ENCODE measurements at places on chromosomes 3 and 15. TPM values are rescaled to one million over a fixed set of nuclear protein-coding genes. Genes with fewer than 3 reads are reported as not detected.

ZMAT3 gene
- total RNA-seq, result 12.2 TPM

PTPN9 gene
- total RNA-seq, result 11.0 TPM

HRH1 gene
- total RNA-seq, result 1.1 TPM

PRTG gene
- 0.77 TPM for total RNA-seq

ITPKA gene
- total RNA-seq, result 6.8 TPM

EIF1B gene
- 330 TPM for total RNA-seq

MORC1 gene
- not detected for total RNA-seq

GOLIM4 gene
- 103 TPM for total RNA-seq
